ENCODE measurements at places on chromosomes 13 and 19.

DNA sequence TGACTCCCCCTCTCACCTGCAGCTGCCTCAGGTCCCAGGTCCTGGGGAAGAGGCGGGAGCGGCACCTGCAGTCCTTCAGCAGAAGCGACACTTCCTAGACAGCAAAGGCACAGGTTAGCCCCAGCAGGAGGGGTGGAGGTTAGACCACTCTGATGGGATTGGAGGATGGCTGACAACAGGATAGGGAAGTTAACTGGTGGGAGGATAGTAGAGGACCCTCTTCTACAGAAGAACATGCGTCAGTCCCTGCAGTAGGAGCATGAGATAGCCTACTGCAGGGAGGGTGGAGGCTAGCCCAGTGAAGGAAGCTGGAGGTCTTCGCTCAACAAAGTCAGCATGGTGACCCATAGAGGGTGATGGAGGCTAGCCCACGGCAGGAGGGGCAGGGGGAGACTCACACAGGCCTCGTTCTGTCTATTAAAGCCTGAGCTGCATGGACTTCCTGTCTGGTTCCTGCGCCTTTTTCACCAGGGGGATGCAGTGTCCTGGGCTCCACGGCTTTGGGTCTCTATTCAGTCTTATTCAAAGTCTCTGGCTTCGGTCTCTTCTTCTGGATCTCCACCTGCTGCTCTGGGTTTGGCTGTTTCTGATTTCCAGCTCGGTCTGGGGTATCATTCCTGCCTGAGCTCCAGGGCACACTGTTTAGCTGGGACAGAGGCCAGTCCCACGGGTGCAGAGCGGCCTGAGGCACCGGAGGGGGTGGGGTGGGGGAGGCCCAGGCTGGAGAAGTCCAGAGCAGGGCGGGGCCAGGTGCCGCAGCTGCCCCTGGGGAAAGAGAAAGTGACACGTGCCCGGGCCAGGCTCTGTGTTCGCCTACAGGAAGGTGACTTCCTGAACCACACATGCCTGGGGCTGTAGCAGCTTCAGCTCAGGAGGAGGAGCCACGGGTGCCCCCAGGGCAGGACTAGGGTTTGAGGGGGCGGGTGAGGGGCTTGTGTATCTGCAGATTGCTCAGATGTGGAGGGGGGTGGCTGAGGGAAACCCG is 7.3 kb downstream of the IFNL3 start:
- DNase-seq = peak; percentile 68

- peak; percentile 47 for DNase-seq
Observed at GRCh38 chr13:40640845-40641458, 25.5 kb downstream of the FOXO1 start.

DNA sequence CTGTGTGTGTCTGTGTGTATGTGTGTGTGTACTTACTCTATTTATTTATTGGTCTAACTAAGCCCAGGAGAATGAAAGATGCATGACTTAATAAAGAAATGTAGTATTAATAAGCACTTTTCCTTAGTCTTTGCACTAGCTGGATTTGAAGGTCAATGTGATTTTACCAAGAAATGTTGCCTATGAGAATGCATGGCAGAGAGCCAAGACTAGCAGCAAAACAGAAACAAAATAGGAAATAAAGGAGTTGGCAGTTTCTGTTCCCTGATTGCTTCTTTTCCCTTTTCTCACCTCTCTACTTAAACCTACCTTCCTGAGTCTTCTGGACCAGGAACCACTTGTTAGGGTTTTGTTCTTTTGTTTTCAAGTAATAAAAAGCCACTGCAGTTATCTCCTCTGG is 286.1 kb downstream of the KCTD12 start:
- DNase-seq = no peak

GRCh38 chr19:10763828-10764339 is 46.0 kb downstream of the DNM2 start:
- no peak for DNase-seq

- no peak for DNase-seq
Observed at GRCh38 chr13:46484561-46484960, 68.4 kb upstream of the LRCH1 start.

DNA sequence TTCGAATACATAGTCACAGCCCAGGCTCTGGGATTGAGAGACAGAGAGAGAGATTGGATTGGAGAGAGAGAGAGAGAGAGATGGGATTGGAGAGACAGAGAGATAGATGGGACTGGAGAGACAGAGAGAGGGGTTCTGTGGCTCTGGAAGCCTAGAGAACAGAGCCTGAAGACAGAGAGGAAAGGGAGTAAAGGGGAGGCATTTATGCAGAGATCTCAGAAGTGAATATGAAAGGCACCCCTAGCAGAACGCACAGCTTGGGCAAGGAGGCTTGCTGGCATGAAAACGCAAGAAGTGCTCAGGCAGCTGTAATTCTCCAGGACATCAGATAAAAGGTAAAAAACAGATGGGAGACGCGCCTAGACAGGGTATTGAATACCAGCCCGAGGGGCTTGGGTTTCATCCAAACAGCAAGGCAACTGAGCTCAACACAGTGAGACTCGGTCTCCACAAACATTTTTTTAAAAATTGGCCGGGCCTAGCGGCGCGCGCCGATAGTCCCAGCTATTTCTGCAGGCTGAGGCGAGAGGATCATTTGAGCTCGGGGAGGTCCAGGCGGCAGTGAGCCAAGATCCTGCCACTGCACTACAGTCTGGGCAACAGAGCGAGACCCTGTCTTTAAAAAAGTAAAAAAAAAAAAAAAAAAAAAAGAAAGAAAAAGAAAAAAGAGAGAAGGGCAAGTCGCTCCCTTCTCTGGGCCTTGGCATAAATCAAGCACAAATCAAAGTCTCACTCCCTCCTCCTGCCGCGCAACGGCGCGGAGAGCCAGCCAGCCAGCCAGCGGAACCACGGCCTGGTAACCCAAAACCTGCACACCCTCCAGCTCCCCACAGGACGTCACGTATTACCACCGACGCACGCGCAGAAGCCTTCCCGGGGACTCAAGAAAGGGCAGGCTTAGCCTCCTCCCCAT is 774 bp upstream of the PPP2R1A start:
- DNase-seq = peak; percentile 97

- DNase-seq = no peak
Observed at GRCh38 chr19:1089891-1090290, 5.3 kb downstream of the POLR2E start.

- DNase-seq = no peak
Observed at GRCh38 chr19:46068345-46069258, 27.8 kb upstream of the IGFL4 start.

DNA sequence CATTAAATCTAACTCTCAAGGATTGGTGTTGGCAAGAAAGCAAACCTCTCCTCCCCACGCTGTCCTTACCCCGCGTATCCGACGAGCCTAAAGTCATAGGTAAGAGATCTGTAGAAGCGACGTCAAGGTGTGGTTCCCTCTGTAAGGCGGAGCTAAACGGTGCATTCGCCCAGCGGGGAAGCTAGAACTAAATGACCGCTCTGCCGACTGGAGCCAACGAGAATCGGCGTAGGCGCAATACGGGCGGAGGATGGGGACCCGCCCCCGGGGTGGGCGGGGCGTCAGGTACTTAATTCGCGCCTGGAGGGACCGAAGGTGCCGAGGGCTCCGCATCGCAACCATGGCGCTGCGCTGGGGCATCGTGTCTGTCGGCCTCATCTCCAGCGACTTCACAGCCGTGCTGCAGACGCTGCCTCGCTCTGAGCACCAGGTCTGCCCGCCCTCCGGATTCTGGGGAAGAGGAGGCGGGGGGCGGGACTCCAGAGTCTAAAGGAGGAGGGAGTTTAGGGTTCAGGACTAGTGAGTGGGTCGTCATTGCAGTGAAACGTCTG is at the start of gene DHDH:
Gene DHDH, plus strand, starts transcription at position 318 of the 551 bp plus-strand sequence. Its CDS starts 23 bp downstream, at position 341.
- DNase-seq = peak; percentile 86

GRCh38 chr13:109145631-109146030 is 516.2 kb downstream of the MYO16 start:
- DNase-seq = peak; percentile 10

DNA sequence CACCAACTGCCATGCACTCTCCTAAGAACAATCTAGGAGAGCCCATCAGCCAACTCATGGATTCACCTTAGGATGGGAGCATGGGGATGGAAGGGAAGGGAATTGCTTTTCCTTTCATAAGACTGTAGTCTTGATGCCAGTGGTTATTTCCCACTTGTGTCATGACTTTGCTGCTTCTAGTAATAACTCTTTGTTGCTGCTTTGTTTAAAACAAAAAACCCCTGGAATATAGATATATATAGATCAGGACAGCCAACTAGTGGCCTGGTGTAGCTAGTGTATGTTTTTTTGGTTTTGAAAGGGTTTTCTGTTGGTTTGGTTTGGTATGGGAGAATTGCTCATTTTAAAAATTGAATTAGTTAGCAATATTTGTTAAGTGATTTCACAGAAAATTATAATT is 39.3 kb upstream of the KCTD4 start:
- DNase-seq = no peak

- DNase-seq = no peak
Observed at GRCh38 chr13:72565893-72566292, 161.5 kb downstream of the MZT1 start.

- peak; percentile 57 for DNase-seq
Observed at GRCh38 chr13:49214917-49215376, 5.2 kb upstream of the MLNR start.

DNA sequence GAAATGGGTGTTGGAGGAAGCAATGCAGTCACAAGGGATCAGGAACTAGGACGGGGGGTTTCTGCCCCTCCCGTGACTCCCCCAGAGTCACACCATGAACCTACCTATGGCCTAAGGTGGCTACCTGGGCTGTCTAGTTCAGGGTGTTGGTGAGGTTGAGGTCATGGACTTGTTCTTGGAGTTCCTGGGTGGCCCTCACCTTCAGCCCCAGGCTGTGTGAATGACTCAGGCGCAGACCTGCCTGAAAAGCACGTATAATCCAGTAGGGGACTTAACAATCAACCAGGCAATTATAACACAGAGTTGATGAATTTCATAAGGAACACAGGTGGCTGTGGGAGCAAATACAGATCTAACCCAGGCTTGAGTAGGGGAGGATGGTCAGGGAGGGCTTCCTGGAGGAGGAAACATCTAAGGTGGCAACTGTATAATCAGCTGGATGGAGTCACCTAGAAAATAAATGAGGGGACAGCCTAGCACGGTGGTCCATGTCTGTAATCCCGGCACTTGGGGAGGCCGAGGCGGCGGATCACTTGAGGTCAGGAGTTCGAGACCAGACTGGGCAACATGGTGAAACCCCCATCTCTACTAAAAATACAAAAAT is 25.6 kb upstream of the ADGRE1 start:
- no peak for DNase-seq

- DNase-seq = no peak
Observed at GRCh38 chr19:5536337-5536894, 31.3 kb downstream of the TINCR start.

- DNase-seq = peak; percentile 74
Observed at GRCh38 chr13:113209759-113210421, 477 bp downstream of the CUL4A start.

DNA sequence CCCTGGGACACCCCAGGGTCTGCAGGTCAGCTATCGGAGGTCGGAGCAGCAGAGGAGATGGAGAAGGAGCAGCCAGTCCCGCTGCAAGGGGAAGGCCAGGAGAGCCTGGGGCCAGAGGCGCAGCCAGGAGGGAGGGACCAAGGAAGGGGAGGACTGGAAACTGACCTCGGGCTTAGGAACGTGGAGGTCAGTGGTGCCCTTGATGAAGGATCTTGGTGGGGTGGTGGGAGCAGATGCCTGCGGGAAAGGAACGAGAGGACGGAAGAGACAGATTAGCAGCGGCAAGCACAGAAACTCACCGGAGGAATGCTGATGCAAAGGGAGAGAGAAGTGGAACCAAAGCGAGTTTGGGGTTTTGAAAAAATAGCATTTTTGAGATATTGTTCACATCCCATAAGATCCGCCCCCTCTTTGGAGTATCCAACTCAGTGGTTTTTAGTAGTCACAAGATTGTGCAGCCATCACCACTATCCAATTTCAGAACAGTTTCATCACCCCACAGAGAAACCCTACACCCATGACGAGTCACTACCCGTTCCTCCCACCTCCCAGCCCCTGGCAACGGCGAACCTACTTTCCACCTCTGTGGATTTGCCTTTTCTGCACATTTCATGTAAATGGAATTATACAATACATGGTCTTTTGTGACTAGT is 22.1 kb downstream of the PLEKHF1 start:
- DNase-seq = peak; percentile 77

DNA sequence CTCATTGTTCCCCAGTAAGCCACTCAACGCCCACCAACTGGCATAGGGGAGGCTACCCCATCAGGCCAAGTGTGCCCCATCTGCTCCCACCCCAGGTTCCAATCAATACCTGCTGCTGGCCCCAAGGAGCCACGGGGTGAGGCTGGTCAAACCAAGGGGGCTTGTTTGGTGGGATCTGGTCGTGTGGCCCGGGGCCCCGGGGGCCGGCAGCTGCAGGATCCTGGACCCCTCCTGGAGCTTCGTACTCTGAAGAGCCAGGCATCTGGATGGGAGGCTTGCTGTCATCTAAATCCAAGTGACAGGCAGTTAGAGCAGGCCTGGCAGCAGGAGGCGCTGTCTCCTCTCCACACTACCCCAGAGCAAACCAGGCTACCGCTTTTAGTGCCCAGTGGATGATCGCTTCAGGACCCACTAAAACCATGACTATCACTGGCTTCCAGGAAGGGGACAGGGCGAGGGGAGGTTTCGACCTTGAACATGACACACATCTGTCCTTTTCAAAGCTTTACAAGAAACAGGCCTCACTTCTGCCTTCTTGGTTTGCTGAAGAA is 14.2 kb downstream of the CHERP start:
- peak; percentile 49 for DNase-seq

DNA sequence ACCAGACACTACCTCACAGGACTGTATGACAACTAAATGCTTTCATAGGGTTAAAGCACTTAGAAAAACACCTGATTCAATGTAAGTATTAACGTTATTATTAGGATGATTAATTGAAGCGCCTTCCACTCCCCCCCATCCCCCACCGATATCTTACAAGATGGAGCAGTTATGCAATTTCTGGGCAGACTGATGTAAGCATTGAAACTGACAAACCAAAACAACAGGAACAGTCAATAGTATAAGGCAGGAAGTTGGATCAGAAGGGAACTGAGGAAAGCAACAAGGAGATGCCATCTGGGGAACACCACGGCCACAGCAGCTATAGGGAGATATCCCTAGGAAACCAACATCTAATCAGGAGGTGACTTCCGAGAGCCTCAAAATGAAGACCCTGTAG is 3.8 kb downstream of the LCP1 start:
- no peak for DNase-seq

GRCh38 chr19:18340190-18340989 is at the start of gene PGPEP1:
Gene PGPEP1, plus strand, starts transcription at chr19:18340598. Its CDS starts 84 bp downstream, at chr19:18340682.
- peak; percentile 78 for DNase-seq

DNA sequence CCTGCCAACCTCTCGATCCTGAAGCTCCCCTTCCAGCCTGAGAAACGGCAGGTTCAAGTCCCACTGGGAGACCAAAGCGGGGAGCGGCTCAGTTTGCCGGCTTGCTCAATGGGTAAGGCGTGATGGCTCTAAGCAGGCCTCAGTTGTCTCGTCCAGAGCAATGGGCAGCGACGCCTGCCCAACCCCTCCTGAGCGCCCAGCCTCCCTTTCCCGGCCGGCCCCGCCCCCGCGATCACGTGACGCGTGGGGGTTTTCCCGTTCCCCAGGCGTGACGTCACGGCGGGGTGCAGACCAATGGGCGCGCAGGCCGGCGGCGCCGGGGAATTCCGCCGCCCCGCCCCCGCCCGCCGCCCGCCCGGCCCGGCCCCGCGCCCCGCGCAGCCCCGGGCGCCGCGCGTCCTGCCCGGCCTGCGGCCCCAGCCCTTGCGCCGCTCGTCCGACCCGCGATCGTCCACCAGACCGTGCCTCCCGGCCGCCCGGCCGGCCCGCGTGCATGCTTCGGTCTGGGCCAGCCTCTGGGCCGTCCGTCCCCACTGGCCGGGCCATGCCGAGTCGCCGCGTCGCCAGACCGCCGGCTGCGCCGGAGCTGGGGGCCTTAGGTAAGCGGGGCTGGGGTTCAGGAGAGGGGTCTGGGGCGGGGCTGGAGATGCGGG is at the start of gene RELB:
Gene RELB, plus strand, starts transcription at position 378 of the 653 bp plus-strand sequence. Its CDS starts 116 bp downstream, at position 494.
- DNase-seq = peak; percentile 96

Data from stimulated activated CD4-positive, alpha-beta T cell treated with anti-CD3 and anti-CD28 coated beads, Interleukin-15, amount 100 ng/mL, for 24 hours (primary cell).